ENCODE measurements at places on chromosomes 6 and 20.
A peak's percentile ranks its signal among the peaks of the same experiment; 100 is the strongest.

GRCh38 chr20:47493963-47494293 lies 7.8 kb upstream of the NCOA3 start:
- DNase-seq, result no peak

DNA sequence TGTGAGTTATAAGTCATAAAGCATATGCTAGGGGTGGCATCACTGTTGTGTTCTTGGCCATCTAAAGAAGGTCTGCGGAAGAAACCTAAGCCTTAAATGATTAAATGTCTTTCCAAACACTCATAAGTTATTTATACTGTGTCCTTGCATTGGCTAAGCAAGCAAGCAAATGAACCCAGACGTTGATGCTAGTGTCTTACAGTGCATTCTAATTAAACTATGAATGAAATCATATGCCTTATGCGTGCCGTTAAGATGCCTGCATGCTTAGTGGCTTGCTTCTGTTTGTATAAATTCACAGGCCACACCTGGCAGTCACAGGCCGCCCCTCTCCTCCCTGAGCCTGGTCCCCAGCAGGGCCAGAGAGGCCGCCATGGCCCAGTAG lies 49.9 kb downstream of the RIN2 start:
- no peak for DNase-seq

DNA sequence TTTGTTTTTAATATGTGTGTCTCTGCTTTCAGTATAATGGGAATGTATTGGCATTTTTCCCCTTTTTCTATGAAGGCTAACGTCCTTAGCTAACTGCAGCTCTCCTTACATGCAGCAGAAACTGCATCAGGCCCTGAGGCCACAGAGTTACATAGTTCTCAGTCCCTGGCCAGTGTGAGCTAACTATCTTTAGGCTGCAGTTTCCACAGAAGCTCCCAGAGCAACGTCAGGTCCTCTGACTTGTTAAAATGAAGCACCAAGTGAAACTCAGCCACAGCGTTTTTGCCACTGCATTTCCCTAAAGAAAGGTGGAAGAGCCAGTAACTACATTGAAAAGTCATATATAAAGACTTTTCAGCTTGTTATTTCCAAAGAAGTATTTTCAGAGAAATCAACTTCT lies 244.7 kb downstream of the CBLN4 start:
- no peak for DNase-seq

GRCh38 chr6:146154197-146154596 lies 125.3 kb downstream of the GRM1 start:
- no peak for DNase-seq

- DNase-seq, result no peak
Observed at GRCh38 chr20:34637245-34638038, 39.5 kb downstream of the PIGU start.

DNA sequence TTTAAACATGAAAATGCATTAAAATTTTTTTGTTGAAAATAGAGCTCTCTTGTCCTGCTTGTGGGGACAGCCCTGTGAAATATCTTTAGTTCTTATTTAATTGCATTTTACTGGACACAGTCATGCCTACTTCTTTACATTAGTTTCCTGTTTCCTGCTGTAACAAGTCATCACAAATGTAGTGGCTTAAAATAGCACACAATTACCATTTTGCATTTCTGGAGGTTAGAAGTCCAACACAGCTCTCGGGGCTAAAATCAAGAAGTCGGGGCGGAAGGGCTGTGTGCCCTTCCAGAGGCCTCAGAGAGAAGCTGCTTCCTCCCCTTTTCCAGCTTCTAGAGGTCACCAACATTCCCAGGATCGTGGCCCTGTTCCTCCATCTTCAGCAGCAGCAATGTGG lies 29.4 kb downstream of the PNLDC1 start:
- DNase-seq, result no peak

GRCh38 chr20:4656491-4656890 lies 65.2 kb upstream of the PRND start:
- no peak for DNase-seq

- no peak for DNase-seq
Observed at GRCh38 chr6:163539101-163539762, 124.7 kb downstream of the QKI start.

DNA sequence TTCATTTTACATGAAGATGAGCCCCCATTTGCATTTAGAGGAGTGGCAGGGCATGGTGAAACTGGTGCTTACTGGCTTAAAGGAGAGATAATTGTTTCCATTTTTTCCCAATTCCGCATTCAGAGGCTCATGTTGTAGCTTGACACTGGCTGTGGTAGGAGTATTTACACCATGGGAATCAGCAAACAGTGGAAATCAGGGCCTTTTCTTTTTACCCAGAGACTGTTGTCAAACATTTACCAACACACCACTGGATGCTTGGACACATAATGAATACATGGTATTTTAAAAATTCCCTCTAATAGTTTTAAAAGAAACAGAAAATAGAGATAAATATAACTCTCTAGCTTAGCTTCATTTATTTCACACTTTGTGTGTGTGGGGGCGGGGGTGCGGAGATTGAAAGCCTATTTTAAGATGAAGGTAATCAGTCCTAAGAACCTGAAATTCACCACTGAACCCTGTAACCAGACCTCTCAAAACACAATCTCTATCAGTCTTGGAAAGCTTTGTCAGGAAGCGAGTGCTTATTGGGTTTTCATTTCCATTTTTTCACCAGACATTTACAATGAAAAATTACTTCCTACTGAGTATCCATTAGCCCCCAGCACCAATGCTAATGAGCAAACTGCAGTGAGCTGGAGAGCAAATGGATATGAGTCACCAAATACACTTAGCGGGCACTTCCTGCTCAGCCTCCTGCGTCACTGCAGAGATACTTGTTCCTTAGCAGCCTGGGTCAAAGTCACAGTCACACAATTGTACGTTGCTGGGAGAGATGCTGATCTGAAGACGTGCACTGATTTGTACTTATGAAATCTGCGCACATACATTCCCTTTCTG lies 532.0 kb downstream of the BCKDHB start:
- peak; percentile 99 for DNase-seq

GRCh38 chr20:59004493-59004762 lies 2.6 kb downstream of the CTSZ start:
- DNase-seq, result no peak

DNA sequence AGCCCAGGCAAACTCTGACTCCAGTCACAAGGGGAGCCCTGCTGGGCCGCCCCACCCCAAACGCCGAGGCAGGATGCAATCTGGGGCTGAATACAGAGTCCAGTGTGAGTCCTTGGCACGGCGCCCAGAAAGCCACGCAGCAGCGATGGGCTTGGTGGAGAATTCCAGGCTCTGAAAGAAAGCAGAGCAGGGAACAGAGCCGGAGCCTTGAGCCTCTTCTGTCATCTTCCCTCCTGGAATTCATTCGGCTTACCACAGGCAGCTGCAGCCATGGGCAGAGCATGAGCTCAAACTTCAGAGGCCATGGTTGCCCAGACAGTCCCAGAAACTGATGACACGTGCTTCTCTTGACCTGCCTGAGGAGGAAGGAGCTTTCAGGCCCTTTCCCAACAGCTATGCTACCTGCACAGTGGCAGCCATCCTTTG lies 441.1 kb upstream of the JARID2 start:
- DNase-seq, result peak; percentile 8

GRCh38 chr6:15395087-15395486 lies 149.2 kb downstream of the JARID2 start:
- no peak for DNase-seq

DNA sequence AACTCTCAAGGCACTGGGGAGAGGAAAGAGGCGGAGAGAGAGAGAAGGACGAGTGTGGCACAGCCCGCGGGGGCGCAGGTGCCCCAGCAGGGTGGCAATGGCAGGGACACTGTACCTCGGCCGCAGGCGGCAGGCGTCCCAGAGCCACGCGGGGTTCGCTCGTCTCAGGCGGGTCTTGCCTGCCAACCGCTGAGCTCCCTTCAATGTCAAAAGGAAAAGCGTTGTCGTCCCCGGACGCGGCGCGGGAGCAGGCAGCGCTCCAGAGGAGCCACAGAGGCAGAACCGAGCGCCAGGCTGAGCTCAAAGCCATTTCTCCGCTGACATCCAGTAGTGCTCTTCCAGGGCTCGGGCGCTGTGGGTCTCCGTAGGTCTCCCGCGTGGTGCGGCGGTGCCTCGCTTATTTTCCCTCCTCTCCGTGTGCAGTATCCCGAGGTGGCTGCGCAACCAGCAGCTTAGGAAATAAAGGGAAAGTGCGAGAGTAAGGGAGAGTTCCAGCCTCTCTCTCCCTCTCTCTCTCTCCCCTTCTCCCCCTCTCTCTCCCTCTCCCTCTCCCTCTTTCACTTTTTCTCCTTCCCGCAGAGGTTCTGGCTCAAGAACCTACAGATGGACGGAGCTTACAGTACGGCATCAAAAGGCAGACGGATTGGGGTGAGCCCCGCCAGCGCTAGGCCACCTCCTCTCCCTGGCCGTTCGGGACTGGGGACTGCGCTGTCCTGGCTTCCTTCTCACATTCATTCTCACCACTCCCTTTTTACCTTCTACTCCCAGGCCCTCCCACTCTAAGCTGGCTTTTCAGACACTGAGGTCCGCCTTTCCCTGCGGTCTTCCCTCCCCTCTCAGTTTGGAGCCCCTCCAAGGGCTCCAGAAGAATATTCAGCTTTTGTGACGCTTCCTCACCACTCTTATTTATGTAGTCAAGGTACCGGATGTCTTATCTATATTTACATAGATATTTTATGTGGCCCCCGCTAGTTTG lies at the start of gene LAMA4:
LAMA4 (minus strand) TSS at position 727 of the 976 bp plus-strand sequence; CDS start at position 310, 417 bp downstream.
- peak; percentile 61 for DNase-seq

- no peak for DNase-seq
Observed at GRCh38 chr20:31747640-31748039, 8.6 kb downstream of the TPX2 start.

DNA sequence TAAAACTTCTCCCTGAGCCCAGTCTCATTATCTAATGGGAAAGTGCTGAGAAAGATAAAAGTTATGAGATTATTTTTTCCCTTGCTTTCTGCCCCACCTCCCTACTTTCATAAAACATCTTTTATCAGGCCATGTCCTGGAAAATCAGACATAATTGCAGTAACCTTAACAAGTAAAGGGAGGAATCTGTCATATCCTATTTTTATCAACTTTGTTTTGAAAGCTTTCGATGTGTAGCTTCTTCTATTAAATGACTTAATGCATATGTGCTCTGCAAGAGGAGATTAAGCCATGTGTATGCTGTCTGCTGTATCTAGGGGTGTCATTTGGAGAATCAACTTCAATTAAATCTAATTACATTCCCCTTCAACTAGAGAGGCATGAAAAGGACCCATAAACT lies 408.9 kb downstream of the CBLN4 start:
- no peak for DNase-seq

DNA sequence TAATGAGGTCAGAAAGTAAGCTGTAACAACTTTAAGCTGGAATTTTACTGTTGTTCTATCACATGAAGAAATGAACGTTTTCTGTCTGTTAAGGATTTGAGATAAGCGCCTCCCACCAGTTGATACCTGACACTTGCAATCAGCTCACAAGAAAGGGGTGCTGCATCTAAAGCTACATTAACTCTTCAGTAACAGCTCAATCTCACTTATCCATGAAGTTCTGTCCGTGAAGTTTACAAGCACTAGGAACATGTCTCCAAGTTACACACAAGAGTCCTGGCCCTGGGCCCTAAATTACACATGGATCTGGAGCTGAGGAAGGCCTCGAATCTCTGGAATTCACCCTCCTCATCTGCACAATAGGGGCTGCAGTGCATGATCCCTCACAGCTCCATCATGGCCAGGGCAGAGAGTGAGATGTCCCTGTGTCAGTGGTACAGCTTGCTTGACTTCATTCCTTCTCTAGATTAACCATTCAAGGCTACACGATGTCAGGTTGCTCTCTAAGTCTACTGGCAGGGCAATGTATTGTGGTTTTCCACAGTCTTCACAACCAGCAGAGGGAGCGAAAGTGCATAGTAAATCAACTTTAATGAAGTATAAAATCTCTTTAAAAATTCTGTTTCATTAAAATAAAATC lies 182.4 kb upstream of the MCHR2 start:
- no peak for DNase-seq

DNA sequence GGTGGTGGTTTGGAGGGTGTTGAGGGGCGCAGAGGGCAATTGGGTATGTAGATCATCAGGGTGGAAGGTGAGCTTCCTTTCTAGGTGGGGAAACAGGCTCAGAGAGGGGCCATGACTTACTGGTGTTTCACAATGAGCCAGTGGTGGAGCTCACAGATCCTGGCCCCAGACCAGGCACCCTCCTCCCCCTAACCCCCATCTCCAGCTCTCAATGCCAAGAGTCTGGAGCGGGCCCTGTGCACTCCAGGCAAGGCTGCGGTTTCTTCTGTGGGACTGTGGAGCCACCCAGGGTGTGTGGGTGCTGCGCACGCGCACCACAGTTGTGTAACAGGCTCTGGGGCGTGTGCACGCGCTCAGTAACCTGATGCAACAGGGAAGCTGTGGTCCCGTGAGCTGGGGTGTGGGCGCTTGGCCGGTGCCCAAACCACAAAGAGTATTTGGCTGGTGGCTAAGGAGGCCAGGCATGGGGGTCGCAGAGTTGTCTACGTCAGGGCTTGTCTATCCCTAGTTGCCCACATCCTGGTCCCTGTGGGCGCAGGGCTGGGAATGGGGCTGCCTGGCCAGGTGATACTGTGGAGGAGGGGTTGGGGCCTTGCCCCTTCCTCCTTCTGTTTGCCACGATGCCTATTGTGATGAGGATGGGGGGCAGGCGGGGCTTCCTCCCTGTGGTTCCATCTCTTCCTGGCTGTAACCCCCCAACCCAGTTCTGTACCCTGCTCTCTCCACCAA lies 37.5 kb upstream of the MRPS18A start:
- DNase-seq, result peak; percentile 95

GRCh38 chr20:37223053-37223452 lies 38.6 kb downstream of the GHRH start:
- DNase-seq, result peak; percentile 26

DNA sequence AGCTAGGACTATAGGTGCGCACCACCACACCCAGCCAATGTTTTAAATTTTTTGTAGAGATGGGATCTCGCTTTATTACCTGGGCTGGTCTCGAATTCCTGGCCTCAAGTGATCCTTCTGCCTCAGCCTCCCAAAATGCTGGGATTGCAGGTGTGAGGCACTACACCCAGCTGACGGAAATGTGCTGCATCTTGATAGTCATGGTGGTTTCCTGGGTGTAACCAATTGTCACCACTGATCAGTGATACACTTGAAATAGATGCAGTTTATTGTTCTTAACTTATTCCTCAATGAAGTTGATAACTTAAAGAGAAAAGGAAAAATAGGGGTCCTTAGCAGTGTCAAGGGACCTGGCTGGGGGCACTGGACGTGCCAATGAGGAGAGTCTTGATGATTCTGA lies 92.4 kb downstream of the PPP1R14C start:
- DNase-seq, result no peak

GRCh38 chr6:73580247-73581149 lies 59.7 kb upstream of the EEF1A1 start:
- DNase-seq, result no peak

DNA sequence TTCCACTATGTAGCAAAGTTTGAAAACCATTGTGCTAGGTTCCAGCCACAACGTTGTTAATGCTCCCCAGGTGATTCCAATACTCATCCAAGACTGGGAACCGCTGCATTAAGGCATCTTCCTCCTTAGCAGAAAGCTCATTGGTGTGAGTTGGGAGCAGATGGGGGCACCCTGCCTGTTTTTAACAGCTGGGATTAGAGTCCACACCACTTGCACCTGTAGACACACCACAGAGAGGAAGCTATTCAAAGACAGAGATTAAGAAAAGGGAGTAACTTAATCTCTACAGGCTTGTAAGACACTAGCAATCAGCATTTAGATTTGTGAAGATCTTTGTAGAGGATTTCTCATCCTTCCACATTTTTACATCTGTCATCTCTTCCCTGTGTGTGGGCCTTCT lies 333.9 kb upstream of the SOX4 start:
- DNase-seq, result no peak

- DNase-seq, result no peak
Observed at GRCh38 chr6:63236398-63236817, 25.1 kb downstream of the FKBP1C start.
